AG08396 (cell line): ENCODE measurements at places on chromosomes 2 and 18.

- DNase-seq, result no peak
Observed at GRCh38 chr2:168614172-168615018, 158.3 kb downstream of the CERS6 start.

DNA sequence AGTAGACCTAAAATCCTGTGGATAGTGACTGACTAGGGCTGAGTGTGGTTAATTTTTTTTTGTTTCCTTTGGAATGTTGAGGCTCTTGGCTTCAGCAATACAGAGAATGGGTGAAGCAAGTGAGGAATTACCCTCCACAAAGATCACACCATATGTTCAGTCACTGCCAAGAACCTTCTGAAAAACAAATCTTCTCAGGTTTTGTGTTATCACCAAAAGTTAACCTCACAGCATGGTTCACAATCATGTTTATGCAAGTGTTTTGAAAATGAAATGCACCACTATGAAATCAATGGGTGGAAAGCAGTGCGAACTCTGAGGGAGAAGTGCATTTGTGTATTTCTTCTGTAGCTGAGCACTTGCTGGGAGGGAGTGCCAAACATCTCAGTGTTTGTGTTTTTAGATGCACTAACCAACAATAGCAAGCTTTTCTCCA, 44.4 kb downstream of the SPATS2L start:
- DNase-seq, result peak; percentile 37

DNA sequence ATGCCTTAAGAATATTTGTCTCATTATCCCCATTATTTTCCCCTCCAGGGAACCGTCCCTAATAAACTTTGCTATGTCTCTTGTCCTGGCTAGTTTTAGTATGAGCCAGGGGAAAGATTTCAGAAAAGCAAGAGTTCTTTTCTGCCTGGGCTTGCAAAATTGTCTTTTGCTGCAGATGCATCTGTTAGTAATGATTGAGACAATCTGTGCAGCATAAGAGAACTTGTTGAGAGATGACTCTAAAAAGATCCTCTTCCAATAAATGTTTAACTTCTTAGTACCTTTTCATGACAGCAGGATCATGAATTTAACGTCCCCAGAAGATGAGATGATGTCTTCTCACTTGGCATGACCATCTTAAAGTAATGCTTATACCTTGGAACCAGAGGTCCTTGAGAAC, 172.5 kb upstream of the CREB1 start:
- DNase-seq, result no peak

GRCh38 chr2:19346983-19347618, 11.3 kb downstream of the OSR1 start:
- DNase-seq, result no peak

DNA sequence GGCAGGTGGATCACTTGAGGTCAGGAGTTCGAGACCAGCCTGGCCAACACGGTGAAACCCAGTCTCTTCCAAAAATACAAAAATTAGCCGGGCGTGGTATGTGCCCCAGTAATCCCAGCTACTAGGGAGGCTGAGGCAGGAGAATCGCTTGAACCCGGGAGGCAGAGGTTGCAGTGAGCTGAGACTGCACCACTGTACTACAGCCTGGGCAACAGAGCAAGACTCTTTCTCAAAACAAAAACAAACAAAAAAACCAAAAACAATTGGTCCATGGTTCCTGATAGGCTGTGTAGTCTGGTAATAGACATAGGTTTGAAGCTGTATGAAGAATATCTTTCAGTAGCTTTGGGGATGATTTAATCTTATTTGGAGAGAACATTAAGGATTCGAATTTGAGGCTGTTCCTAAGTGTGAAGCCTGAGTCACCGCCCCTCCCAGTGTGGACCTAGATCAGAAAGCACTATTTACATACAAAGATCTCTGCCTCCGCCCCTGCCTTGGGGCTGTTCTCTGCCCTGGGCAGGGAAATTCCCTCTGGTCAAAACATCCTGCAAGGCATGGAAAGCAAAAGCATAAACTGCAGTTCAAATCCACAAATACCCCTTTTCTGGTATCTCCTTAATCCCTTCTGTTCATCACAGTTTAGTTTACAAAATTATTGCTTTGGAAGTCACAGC, 52.8 kb upstream of the PMAIP1 start:
- DNase-seq, result peak; percentile 68

- no peak for DNase-seq
Observed at GRCh38 chr2:214489702-214490101, 78.8 kb downstream of the VWC2L start.

GRCh38 chr2:229531594-229531993, 182.8 kb downstream of the DNER start:
- DNase-seq, result no peak

- no peak for DNase-seq
Observed at GRCh38 chr2:174499371-174499770, 12.5 kb upstream of the GPR155 start.

DNA sequence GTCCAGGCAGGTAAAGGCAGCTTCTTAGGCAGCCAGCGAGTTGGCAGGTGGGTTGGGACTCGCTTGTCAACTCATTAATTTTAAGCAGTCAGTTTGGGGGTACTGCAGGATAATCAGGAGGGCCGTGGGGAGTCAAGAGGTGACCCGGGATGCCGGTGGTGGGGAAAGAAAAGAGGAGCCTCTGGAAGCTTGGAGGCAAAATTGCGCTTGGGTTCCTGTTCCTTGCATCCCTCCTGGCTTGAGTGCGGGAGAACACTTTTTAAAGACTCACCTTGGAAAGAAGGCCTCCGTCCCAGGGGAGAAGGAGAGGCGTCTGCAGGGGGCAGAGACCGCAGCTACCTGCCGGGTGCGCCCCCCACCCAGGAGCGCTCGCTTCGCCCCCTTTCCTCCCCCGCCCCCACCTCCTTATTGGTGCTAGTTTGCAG, at the start of gene KCNJ3:
Gene KCNJ3, plus strand, starts transcription at position 400 of the 425 bp plus-strand sequence. CDS start 81 bp downstream, outside the sequence.
- no peak for DNase-seq

- DNase-seq, result no peak
Observed at GRCh38 chr2:178367344-178367743, 83.6 kb downstream of the PRKRA start.

DNA sequence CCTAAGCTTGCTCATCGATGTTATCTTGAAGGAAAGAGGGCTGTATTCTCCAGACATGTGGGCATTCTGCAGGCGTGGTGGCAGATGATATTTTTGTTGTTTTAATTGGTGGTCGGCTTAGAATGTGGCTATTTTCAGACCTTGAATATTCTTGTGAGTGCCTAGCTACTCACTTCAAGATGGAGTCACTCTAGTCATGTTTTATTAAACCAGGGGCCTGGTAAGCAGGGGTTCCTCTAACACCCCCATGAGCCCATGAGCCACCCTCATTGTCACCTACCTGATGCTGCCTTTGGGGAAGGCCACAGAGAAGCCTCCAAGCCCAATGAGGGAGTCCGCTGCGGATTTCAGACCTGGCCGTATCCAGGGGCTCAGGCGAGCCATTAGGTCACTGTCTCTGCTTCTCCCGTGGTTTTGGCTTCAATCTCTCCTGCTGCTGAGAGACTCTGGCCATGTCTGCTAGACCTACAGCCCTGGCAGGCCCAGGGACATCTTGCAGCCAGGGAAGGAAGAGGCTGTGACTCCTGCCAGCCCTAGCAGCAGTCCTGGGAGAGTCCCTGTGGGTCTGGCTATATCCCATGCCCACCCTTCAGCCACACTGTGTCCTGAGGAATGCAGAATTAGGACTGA, 16.3 kb upstream of the KLF11 start:
- no peak for DNase-seq

- no peak for DNase-seq
Observed at GRCh38 chr2:209305026-209305425, 118.8 kb upstream of the MAP2 start.

- DNase-seq, result no peak
Observed at GRCh38 chr18:32167980-32168730, 21.7 kb upstream of the MEP1B start.

GRCh38 chr2:229370509-229370908, 99.4 kb upstream of the PID1 start:
- DNase-seq, result no peak

- no peak for DNase-seq
Observed at GRCh38 chr2:8976442-8977259, 26.8 kb downstream of the MBOAT2 start.

DNA sequence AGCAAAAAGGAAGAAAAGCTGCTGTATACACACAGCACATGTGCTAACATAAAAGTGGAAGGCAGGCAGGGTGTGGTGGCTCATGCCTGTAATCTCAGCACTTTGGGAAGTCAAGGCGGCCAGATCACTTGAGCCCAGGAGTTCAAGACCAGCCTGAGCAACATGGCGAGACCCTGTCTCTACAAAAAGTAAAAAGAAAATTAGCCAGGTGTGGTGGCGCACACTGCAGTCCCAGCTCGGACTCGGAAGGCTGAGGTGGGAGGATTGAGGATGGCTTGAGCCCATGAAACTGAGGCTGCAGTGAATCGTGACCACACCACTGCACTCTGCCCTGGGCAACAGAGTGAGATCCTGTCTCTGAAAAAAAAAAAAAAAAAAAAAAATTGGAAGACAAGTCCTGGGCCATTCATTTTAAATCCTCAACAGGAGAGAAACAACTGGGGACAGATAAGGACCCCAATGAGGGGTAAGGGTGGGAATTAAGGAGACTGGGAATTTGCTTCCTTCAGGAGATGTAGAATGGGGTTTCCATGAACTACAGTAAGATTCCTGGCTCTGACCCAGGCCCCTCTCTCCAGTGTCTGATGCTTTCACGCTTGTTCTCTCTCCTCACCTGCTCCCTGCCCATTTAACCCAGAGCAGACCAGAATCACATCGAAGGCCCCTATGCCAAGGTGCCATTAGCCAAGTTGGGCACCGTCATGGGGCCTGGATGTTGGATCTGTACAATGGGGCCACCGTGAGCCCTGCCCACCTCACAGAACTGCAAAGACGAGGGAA, 29.6 kb downstream of the TNS1 start:
- no peak for DNase-seq

DNA sequence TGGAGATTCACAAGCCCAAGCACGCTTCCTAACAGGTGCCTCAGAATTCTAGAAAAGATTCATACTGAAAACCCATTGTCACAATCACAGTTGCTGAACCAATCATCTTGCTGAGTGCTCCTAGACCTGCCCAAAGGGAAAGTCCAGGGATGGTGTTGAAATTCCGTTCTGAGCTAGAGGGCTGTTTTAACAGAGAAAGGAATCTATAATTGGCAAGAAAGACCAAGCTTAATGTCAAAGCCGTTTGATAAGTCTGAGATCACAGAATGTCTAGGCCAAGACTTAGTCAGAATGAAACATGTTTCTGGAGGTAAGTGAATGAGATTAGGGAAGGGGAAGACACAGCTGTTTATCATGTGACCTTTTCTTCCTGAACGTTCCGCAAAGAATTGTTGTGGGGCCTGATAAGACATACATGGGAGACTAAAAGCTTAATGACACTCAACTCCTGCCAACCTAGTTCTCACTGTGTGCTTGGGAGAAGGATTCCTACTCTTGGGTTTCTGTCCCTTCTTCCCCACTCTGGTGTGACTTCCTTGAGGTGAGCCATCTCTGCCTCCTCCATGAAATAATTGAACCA, 27.5 kb downstream of the PMAIP1 start:
- no peak for DNase-seq

DNA sequence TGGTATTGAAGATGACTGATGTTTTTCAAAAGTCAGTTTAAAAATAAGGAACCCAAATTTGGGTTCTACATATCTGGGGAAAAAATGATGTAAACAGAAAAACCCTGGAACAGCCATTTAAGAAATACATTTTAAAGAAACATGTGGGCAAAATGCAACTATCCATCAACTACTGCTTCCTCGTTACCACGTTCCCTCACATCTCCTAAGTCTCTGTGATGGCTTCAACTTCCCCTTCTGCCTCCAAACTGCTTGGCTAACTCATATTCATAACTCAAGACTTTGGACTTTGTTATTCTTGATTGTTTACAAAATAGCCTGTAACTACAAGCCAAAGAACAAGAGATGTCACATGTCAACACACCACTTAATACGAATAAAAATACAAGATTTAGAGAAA, 116.3 kb downstream of the DYM start:
- DNase-seq, result no peak

DNA sequence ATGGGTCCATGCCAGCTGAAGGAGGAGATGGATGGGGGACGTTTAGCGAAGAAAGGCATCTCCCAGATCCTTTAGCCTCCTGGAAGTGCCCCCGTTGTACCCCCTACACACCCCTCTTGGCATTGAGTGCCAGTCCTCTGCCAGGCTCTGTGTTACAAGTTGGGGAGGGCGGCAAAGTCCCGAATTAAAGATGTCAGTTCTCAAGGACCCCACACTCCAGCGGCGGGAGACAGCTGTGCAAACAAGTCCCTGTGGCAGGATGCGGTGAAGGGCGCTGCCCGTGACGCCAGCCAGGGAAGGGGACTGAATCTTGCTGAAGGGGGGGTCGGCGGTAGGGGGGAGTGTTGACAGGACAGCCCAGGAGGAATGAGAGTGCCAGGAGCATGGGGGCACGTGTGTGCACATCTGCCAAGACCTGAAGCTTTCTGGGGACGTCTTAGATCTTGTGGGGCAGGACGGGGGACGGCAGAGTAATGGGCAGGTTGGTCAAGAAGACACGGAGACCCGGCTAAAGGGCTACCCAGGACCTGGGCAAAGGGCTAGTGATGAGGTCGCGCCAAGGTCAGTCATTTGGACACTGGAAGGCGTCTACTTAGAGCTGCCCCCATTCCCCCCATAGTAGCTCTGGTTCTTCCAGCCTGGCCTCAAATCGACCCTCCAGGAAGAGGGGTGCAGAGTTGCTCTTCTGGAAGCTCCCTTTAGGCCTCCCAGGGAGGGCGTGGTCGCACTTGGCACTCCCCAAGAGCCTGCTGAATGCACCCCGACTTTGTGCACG, 2.8 kb upstream of the CTDSP1 start:
- no peak for DNase-seq

DNA sequence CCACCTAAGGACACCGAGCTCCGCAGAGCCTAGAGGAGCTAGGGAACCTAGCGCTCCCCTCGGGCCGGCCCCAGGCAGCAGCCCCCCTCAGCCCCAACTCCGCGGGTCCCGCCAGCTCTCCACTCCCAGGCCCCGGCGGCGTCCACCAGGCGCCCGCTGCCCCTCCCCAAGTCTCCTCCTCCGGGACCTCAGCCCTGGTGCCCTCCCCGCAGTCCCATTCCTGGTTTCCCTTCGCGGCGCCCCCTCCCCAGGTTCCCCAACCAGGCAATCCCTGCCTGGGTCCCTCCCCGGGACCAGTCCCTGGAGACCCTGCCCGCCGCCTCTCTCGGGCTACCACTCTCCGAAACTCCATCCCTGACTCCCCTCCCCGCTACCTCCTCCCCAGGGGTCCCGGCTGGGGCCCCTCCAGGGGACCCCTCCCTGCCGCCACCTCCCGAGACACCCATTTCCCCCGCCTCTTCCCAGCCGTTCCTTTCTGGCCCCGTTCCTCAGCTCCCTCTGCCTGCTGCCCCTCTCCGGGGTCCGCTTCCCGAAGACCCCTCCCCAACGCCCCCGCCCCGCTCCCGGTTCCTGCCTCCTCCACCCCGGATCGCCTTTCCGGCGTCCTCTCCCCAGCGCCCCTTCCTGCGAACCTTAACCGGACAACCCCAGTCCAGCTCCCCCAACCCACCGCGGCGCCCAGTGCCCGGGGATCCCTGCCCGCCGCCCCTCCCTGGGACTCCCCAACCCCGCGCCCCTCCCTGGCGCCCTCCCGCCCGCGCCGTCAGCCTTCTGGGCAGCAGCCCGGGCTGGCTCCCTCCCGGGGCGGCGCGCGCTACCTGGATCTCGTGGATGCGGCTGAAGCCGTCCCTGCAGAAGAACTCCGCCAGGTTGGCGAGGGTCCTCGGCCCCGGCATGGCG, 678 bp downstream of the CYP27C1 start:
- DNase-seq, result peak; percentile 28
